ENCODE measurements at places on chromosomes 16 and 17.

GRCh38 chr16:9311303-9311954 lies 220.0 kb downstream of the HAPSTR1 start:
- no peak for DNase-seq

- DNase-seq, result no peak
Measured at GRCh38 chr17:9363440-9364350, 211.9 kb downstream of the STX8 start.

- no peak for DNase-seq
Measured at GRCh38 chr17:75365009-75365930, 40.2 kb downstream of the GRB2 start.

DNA sequence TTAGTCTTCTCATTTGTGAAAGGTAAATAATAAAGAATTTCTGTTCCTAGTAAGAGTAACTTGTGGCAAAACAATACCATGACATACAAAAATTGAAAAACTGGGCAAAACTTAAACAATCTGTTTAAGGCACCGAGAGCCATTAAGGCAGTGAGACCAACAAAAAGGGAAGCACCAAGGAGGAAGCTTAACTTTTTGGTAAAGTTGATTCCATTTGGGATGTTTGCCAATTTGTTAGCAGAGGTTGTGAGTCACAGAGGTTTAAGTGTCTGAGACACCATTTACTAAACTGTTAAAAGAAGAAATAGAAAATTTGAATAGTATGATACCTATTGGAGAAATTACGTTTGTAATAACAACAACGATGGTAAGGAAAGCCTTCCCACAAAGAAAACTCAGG lies 4.9 kb downstream of the SLC35G3 start:
- no peak for DNase-seq

DNA sequence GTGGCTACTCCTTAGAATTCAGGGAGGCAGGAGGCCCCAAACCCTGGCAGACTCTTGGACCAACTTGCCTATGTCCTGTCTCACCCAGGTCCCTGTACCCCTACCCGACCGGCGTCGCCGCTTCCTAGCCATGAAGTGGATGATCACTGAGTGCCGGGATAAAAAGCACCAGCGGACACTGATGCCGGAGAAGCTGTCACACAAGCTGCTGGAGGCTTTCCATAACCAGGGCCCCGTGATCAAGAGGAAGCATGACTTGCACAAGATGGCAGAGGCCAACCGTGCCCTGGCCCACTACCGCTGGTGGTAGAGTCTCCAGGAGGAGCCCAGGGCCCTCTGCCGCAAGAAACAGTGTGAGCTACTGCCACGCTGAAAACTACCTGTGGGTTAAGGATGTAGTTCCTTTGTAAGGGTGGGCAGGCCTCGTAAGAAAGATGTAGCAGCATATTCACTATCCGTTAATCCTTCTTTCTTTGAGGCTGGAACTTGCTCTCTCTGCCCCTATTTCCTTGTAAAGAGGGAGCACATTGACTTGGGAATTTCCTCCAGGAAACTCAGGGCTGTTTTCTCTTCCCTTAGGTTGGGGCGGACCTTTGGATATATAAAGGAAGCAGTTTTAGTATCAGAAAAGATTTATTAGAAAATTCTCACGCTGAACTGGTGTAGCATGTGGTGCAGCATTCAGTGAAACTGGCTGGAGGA lies 4.1 kb downstream of the MRPS7 start:
- no peak for DNase-seq

GRCh38 chr17:54985476-54985875 lies 16.9 kb downstream of the STXBP4 start:
- DNase-seq, result no peak
